ENCODE measurements at places on chromosomes 3 and 15.

GRCh38 chr3:84224262-84224661 is 734.5 kb upstream of the CADM2 start:
- no peak for DNase-seq

DNA sequence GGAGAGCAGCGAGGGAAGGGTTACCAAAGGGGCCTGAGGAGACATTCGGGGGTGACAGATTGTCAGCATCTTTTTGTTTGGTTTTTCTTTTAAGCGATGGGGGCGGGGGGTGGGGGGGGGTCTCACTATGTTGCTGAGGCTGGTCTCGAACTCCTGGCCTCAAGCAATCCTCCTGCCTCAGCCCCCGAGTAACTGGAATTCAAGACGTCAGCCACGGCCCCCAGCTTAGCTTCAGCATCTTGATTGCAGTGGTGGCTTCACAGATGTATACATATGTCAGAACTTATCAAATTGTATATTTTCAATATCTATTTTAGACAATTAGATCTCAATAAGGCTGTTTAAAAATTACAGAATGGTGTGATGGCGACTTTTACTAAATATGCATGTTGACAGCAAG is 30.9 kb downstream of the ZDHHC19 start:
- no peak for DNase-seq

DNA sequence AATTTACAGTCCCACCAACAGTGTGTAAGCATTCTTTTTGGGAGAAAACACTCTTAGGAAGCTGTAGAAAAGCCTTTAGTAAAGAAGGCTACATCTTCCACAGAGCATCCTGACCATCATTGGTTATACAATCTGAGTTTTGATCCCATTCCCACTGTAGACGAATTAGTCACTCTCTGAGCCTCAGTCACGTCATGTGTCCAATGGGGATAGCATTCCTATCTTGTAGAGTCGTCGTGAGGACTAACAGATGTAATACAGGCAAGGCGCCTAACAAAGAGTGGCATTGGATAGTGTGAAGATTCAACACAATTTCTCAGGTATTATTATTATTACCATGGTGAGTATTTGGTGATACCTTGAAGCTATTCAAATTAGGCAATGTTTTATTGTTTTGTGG is 44.0 kb upstream of the ALDH1A3 start:
- DNase-seq = no peak

DNA sequence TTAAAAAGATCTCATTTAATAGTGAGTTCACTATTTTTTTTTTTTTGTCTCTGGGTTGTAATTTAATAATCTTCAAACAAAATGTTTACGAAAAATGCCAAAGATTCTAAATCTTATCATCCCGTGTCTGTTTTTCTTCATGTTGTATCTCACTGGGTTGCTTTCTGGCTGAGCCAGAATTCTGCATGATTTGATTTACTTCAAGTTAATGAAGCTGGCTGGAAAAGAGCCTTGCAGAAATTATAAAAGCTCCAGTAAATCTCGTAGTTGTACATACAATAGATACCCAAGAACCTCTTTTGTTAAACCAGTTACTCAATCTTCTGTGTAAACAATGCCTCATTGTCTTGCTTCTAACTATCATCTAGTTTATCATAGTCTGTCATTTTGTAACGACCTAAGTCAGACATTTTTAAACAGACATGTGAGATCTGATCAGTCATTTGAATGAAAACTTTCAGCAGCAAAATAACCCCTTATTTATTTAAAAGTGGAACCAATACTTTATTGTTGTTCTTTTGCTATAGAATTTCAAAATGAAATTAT is 249.0 kb downstream of the MCTP2 start:
- DNase-seq = no peak

DNA sequence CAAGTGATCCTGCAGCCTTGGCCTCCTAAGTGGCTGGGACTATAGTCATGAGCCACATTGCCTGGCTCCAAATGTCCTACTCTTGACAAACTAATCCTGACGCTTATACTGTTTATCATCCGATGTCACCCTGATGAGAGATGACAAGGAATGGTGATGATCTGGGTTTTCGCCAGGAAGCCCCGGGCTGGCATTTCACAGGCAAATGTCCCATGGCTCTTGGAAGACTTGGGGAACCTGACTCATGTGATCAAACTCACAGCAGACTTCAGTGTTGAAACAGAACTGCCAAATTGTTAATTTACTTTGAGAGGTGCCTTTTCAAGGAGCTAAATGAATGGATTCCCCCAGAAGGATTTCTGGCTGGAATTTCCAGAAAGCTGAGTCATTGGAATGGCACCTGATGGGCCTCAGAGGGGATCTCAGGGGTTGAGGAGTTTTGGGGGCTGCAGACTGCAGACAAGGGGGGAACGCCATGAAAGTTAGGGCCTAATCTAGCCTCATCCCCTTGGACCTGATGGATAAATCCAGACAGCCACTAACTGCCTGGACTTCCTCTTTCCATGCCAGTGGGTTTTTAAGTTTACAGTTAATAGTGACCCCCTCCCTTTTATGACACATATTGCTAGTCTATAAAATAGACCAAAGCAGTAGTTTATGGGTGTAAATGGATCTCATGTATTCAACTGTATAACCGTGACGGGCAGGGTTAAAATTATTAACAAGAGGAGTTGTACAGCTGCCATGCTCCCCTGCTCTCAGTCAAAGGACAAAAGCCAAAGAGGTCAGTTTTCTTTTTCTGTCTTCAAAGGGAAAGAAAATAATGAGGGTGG is 146.6 kb downstream of the CHSY1 start:
- DNase-seq = no peak

- no peak for DNase-seq
These were observed 9.8 kb upstream of the TM4SF4 start for GRCh38 chr3:149464542-149465328.

DNA sequence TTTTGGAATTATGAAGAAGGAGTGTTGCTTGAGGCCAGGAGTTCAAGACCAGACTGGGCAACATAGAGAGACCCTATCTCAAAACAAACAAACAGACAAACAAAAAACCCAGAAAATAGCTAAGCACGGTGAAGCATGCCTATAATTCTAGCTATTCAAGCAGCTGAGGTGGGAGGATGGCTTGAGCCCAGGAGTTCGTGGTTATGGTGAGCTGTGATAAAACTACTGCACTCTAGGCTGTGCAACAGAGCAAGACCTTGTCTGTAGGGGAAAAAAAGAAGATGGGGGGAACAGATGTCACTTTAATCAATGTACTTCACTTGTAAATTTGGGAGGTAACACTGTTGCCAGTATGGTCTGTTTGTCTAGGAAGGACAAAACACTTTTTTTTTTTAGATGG is 18.7 kb upstream of the EOMES start:
- DNase-seq = no peak

- no peak for DNase-seq
These were observed 70.0 kb downstream of the CFAP20DC start for GRCh38 chr3:58979840-58980239.

DNA sequence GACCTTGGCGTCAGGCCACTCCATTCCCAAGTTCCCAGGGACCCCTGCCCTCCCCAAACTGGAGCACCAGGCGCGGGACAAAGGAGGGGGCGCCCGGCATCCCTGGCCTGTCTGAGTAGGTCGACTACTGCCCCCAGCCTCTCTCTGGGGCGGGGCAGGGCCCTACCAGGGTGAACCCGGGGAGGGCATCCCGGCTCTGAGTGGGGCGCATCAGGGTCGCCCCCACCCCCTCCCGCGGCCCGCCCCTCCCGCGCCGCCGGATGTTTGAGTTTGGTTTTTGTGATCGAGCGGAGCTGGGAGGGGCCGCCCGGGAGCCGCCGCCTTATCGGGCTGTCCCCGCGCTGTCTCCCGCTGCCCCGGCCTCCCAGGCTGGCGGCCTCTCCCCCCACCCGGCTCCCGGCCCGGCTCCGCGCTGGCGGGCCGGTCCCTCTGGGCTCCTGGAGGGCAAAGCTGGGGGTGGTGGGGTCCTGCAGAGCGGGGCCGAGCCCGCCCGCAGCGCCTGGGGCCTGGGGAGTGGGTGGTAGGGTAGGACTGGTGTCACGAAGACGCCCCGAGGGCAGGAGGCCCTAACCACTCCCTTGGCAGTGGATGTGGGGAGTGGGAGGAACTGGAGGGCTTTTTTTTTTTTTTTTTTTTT is 47.2 kb upstream of the SMAD6 start:
- DNase-seq = no peak
